ENCODE measurements at places on chromosomes 4 and X.

DNA sequence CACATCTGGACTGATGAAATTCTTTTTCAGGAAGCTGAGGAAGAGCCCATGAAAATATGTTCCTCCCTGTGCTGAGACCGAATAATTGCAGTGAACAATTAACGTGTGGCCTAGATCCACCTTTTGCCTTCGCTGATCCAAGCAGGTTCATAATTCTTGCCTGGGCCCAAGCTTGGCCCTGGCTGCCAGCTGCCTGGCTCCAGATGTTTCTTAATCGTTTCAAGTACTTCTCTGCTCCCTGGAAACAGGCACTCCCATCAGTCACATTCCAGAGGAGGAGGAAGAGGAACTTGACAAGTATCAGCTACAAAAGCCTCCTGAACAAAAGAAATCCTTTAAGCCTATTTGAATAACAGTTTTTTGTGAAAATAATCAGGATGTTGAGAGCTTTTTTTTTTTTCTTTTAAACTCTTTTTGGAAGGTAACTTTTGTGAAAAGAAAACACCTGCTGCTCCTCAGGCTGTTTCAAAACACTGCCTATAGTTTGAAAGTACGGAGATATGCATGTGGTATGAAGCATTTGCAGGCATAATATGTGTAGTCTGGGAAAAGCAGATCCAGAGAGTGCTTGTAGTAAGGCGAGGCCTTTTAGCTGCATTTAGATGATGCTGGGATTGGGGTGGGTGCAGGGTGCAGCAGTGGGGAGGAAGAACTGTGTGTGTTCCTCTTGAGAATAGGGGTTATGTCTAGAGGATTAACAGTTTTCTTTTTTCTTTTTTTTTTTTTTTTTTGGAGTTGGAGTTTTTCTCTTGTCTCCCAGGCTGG is 154.4 kb downstream of the PTTG2 start:
- peak; percentile 21 for DNase-seq

DNA sequence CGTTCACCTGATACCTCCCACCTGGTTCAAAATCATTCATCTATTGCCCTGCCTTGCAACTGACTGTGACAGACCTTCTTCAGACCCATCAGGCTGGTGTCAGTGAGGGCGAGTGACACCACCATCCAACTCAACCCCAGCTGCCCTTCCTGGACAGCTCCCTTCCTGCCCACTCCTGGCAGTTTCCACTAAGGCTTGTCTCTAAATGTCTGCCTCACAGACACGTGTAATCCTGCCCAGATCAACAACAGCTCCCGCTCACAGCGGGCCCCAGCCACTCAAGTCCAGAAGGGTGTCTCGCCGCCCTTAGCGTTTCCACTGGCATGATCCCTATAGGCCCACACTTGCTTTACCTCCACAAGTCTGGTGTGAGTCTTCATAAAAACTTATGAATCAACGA is 28.9 kb downstream of the ACSL1 start:
- DNase-seq, result no peak

- DNase-seq, result peak; percentile 70
Observed at GRCh38 chr4:8351931-8352367, 82.4 kb downstream of the HTRA3 start.

- DNase-seq, result no peak
Observed at GRCh38 chr4:14084598-14084997, 457.1 kb upstream of the BOD1L1 start.

DNA sequence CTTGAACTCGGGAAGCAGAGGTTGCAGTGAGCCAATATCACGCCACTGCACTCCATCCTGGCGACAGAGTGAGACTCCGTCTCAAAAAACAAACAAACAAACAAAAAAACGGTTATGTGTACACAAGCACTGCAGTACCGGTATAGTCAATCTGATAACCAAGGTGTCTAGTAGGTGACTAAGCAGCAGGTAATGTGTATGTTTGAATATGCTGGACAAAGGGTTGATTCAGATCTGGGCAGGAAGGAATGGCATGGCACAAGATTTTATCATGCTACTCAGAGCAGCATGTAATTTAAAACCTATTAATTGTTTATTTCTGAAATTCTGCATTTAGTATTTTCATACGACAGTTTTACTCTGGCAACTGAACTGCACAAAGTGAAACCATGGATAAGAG is 41.7 kb downstream of the MAGEC1 start:
- DNase-seq, result no peak

DNA sequence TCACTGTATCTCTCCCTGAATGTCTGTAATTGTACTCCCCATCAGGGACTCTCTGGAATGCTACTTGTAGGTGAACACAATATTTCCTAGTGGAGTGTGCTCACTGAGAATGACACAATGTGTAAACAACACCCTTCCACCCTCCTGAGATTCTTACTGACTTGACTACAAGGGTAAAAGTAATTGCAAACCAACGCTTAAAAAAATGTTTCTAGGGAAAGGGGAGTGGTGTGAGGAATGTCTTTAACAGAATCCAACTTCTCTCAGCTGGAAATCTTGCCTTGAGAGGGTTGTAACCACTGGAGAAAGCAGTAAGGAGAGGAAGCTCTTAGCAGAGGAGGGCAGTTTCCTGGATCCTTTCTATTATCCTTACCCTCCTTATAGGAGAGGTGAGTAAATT is 5.1 kb upstream of the RAPGEF2 start:
- DNase-seq, result no peak
